ENCODE measurements at places on chromosomes 12 and 14.

DNA sequence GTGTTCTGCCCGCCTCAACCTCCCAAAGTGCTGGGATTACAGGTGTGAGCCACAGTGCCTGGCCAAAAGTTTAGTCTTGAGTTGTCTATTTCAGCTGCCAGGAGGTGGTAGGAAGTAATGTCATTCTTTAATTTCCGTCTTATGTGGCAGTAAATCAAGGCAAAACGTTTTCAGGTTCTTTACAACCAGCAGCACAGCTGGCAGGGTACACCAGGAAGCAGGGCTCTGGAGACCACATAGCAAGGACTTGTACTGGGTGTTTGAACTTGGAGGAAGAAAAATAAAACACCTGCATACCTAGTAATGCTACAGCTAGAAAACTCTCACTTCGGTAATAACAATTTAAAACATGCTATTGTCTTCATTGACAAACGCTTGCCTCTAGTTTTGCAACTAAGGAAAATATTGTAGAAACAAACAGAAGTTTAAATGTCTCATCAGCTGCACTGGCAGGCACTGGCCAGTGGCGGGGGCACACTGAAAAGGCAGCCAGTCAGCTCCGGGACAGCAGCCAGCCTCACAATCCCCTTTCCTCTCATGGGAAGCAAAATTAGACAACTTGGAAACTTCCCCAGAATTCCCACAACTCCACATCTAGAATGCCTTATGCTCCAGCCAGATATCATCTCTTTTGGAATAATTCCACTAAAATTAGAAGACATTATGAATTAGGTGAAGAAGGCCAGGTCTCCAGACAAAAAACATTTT is 72.2 kb downstream of the CLIP1 start:
- no peak for DNase-seq

DNA sequence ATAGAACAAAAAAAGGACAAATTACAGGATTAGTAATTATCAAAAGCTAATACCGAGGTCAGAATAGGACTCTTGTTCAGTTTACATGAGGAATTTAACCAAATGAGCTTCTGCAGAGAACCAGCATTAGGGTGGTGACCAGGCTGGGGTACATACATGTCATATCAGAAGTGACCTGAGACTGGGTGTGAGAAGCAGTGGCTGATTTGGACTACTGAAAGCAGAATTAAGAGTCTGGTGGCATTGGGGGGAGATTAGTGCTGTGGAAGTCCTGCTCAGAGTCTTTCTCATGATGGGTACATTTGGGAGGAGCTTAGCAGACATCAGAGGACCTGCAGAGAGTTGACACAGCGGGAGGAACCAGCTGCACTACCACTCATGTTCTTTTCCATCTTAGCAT is 21.7 kb downstream of the TRAF3 start:
- DNase-seq: no peak

GRCh38 chr12:1644534-1645438 is 15.8 kb downstream of the WNT5B start:
- DNase-seq: no peak

DNA sequence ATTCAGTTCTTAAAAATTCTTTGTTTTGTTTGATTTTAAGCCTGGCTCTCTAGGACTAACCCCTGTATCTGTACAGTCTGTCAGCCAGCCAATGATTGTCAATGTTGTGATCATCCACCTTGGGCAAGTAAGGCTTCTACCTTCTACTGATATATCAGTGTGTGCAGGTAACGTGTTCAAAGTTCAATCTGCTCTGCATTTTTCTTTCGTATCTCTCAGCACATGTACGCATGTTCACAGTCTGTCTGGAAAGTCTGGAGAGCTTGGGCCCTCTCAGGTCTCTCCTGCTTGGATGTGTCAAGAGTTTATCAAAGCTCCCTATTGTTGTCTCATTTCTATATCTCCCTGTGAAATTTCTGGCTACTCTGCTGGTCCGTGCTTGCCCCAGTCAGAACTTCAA is 138.6 kb upstream of the VRK1 start:
- no peak for DNase-seq

DNA sequence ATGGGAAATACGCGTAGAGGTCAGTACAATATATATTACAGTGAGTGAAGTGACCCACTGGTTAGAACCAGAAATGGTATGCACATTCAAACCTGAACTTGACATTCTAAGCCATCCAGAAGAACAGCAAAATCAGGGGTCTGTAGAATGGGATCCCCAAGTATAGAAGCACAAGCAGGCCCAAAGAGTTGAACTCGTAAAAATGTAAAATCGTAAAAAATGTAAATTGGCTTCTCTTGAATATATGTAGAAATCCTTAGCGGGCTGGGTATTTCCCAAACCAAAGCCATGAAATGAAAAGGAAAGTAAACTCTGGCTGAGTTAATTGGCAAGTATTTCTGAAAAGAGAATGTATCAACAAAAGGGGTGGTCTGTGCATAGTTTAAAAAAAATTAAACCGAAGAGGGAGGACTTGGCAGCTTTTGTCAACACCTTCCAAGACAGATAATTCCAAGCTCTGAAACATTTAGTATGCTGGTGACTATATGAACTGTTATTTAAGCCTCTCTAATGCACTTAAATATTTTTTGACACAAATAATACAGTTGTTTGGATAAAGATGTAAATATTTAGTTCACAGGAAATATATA is 1505.6 kb upstream of the FLRT2 start:
- no peak for DNase-seq

GRCh38 chr14:100898935-100899883 is 4.3 kb downstream of the RTL1 start:
- no peak for DNase-seq

- DNase-seq: no peak
Measured at GRCh38 chr12:9258676-9259075, 50.5 kb upstream of the PZP start.
